Type B pancreatic cell (in vitro differentiated cells): ENCODE measurements at places on chromosomes 11 and 22. TPM values are rescaled to one million over a fixed set of nuclear protein-coding genes. Genes with fewer than 3 reads are reported as not detected.

DNA sequence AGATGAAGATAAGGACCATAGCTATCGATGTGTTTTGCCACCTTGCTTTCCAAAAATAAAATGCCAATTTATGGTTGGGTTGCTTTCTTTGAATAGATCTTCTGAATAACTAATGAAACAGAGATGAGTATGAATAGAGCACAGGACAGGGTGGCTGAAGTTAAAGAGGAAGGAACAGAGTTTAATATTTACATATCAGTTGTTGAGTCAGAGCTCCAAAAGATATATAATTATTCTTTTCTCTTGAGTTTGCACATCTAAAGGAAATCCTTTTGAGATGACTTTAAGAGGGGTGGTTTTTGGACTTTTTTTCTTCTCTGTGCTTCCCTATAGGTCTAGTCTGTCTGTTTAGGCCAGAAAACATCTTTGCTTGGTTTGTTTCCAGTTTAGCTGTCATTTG is 115.2 kb downstream of the DDX10 start:
- no peak overlapping the region for H3K27ac ChIP-seq
- H3K4me3 ChIP-seq = no peak overlapping the region
- no peak for DNase-seq
- no peaks in the 10 kb centered on the region for H3K27me3 ChIP-seq
- H3K36me3 ChIP-seq = peaks cover 16% of the 10 kb centered on the region
- H3K4me1 ChIP-seq = peaks cover 2% of the 10 kb centered on the region

TMEM86A gene
- total RNA-seq = 3.6 and 6.5 TPM in 2 replicates

DNA sequence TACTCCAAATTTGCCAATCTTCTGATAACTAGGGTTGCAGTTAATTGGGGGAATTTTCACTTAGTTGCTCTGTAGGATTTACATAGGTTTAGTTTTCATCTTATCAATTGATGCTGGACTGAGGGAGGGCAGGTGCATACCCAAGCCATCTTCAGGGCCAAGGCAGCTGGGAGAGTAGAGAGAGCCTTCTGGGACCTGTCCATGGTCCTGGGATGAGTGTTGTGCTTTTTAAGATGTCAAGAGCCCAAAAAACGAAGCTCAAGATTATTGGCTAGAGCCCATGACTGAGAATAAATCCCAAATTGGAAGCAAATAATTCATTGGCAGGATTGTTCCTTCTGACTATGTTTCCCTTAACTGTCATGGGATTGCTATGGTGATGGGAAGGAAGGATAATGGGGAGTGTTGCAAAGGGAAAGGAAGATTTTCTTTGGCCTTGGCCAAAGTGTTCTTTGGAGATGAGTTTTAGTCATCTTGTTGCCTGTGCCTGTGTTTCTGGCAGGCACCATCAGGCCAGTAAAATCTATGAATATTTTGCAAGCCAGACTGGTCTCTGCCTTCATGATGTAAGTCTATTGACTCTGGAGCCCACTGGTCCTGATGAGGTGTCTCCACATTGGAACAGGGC is 4.5 kb downstream of the SLC22A6 start:
- H3K36me3 ChIP-seq = no peaks in the 10 kb centered on the region
- DNase-seq = no peak
- H3K4me3 ChIP-seq = no peak overlapping the region
- H3K27ac ChIP-seq = no peak overlapping the region
- H3K27me3 ChIP-seq = no peaks in the 10 kb centered on the region
- H3K4me1 ChIP-seq = peaks cover 4% of the 10 kb centered on the region

APOL5 gene
- total RNA-seq = not detected in 2 replicates

DNA sequence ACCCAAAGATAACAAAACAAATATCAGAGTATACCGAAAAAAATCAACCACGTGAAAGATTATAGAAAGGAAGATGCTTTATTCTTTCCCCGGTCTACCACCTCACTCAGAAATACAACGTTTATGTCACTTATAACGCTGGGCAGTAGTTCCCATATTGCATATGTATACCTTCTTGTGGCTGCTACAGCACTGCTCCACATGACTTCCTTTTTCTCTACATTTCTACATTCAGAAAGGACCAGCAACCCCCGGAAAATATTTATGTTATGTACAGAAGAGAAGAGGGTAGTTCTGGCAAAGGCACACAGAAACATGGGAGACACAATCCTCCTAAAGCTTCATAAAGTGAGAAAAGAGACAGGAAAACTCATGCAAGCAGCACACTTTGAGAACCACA is 56.8 kb downstream of the MTMR2 start:
- H3K4me1 ChIP-seq = no peaks in the 10 kb centered on the region
- DNase-seq = no peak
- peaks cover 26% of the 10 kb centered on the region for H3K36me3 ChIP-seq
- no peak overlapping the region for H3K27ac ChIP-seq
- H3K4me3 ChIP-seq = no peak overlapping the region

MS4A15 gene
- total RNA-seq = 0.27 TPM in 1 of 2 replicates, not detected in the other

TEX12 gene
- not detected in 2 replicates for total RNA-seq

GDPD4 gene
- total RNA-seq = not detected in 2 replicates

DNA sequence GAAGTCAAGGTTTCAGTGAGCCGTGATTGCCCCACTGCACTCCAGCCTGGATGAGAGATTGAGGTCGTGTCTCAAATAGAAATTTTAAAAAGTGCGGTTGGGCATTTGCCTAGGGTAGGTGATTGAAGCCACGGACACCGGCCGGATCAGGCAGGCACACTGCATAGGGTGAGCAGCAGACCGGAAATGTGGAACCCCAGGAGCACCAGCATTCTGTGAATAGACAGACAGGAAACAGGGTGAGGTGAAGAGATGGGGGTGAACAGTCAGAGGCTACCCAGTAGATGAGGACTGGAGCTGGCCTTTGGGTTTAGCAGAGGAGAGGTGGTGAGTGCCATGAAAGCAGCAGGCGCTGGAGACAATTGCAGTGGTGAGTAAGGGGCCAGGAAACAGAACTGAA is 43.5 kb downstream of the PPFIA1 start:
- no peak overlapping the region for H3K4me3 ChIP-seq
- peaks cover 21% of the 10 kb centered on the region for H3K36me3 ChIP-seq
- peaks cover 20% of the 10 kb centered on the region for H3K4me1 ChIP-seq

CD44 gene
- total RNA-seq = 46.0 and 54.7 TPM in 2 replicates

DNA sequence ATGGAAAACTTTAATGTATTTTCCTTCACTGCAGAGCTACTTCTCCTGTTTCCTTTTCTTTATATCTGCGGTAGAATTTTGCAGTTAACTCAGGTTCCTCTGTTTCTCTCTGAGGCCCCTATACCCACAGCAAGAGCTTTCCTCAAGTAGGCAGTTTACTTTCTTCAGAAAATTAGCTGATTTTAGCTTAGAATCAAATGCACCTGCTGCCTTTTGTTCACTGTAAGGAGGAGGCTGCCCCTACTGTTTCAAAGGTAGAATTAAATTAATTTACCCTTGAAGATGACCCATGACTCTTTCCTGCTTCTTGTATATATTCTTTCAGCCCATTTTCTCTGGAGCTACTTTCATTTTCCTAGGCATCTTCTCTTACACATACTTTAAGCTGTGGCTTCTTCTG is 68.7 kb upstream of the GDPD4 start:
- no peaks in the 10 kb centered on the region for H3K4me1 ChIP-seq
- no peak overlapping the region for H3K27ac ChIP-seq
- H3K36me3 ChIP-seq = peaks cover 15% of the 10 kb centered on the region
- DNase-seq = no peak
- no peak overlapping the region for H3K4me3 ChIP-seq
- no peaks in the 10 kb centered on the region for H3K27me3 ChIP-seq

CASP5 gene
- 0.95 TPM in 1 of 2 replicates, not detected in the other for total RNA-seq

DNA sequence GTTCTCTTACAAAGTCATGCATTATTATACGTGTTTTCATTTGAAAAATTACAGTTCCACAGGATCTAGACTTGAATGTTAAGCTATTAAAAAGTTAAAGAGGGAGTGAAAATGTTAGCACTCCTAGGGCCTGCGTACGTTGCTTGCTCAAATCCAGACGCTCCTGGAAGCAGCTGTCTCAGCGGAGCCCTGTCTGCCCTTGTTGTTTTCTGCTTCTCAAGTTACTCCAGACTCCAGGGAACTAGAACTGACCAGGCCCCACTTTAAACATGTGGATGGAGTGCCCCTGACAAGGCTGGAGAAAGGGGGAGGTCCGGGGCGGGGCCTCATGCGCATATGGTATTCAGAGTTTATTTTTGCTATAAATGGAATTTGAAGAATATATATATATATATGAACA is 9.6 kb downstream of the PARVB start:
- H3K27me3 ChIP-seq = no peaks in the 10 kb centered on the region
- H3K4me3 ChIP-seq = no peak overlapping the region
- no peak overlapping the region for H3K27ac ChIP-seq
- H3K4me1 ChIP-seq = peaks cover 29% of the 10 kb centered on the region

- H3K4me3 ChIP-seq = no peak overlapping the region
- no peaks in the 10 kb centered on the region for H3K36me3 ChIP-seq
- peaks cover 25% of the 10 kb centered on the region for H3K4me1 ChIP-seq
- no peak overlapping the region for H3K27ac ChIP-seq
These were observed 24.5 kb downstream of the OTUB1 start for GRCh38 chr11:64010783-64011182.

GRCh38 chr11:117605331-117605730 is 191.7 kb downstream of the DSCAML1 start:
- DNase-seq = no peak
- no peak overlapping the region for H3K4me3 ChIP-seq
- H3K27me3 ChIP-seq = peaks cover 31% of the 10 kb centered on the region
- H3K36me3 ChIP-seq = no peaks in the 10 kb centered on the region
- H3K27ac ChIP-seq = no peak overlapping the region
- peaks cover 40% of the 10 kb centered on the region for H3K4me1 ChIP-seq
